ENCODE measurements at places on chromosomes 5 and 9. TPM values are rescaled to one million over a fixed set of nuclear protein-coding genes. Genes with fewer than 3 reads are reported as not detected.

Gene IL9
- not detected for total RNA-seq

- DNase-seq, result no peak
Observed at GRCh38 chr5:112333331-112333781, 85.7 kb downstream of the EPB41L4A start.

DNA sequence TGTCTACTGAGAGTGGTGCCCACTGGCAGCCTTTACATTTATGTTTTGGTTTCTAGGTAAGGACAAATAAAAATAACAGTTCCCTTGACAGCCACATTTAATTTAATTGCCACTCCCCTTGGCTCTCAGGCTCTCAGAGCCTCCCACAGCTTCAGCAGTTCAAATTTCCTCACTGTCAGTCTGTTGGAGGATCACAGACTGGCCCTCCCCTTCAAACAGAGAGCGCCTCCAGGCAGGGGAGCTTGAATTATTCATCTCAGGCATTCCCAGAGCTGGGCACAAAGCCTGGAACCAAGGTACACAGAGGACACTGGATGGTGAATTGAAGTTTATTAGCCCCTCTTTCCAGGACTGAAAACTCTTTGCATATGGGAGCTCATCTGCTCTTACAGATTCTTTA is 407.7 kb downstream of the SPOCK1 start:
- DNase-seq, result no peak

DNA sequence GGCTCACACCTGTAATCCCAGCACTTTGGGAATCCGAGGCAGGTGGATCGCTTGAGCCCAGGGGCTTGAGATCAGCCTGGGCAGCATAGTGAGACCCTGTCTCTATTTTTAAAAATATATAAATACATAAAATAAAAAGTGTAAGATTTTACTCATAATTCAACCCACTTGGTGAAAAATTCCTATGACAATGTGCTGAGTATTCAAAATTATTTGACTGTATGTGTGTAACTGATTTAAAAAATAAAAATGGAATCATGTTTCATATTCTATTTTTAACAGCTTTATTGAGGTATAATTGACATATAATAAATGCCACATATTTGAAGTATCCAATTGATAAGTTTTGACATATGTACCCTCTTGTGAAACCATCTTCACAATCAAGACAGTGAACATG is 22.8 kb downstream of the GM2A start:
- no peak for DNase-seq

Data from osteoblast (primary cell).